Activated B cell treated with CpG ODN at 0.5 μM for 24 hours (primary cell): ENCODE measurements at places on chromosomes 6 and 20.

DNA sequence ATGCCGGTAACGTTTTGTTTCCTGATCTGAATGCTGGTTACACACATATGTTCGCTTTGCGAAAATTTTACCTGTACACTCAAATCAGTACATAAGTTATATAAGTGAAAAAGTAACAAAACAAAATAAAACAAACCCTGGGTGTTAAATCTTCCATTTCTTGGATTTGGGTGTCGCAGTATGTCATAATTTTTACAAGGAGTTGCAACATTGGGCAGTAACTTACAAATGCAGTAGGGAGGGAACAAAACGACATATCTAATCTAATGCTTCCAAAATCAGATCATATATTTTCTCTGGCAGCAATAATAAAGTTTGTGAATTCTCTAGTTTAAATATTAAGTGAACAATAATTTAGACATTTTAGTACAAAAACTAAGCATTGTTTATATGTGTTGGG, 25.2 kb downstream of the SNX14 start:
- DNase-seq = no peak

GRCh38 chr6:26431258-26432172, 8.8 kb upstream of the BTN3A3 start:
- no peak for DNase-seq

DNA sequence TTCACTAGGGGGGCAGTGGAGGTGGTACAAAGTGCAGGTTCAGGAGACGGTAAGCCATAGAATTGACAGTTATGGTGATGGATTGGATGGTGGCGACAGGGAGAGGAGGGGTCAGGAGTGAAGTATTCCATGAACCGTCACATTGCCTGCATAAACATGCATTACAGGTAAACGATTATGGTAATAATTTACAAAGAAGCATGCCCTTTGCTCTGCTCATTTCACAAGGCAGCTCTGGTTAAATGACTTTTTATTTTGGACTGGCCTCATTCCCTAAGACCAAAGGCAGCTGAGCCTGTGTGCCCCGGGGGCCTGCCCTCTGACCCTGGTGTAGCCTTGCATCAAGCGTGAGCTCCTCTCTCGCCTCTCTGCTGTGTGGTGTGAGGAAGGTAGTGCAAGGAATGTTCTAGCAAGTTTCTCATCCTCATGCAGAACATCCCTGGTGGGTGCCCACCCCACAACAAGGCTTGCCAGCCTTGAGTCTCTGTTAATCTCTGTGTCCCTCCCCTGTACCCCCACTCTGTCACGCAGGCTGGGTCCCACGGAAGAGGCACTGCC, 59.0 kb downstream of the PPP1R14C start:
- no peak for DNase-seq

DNA sequence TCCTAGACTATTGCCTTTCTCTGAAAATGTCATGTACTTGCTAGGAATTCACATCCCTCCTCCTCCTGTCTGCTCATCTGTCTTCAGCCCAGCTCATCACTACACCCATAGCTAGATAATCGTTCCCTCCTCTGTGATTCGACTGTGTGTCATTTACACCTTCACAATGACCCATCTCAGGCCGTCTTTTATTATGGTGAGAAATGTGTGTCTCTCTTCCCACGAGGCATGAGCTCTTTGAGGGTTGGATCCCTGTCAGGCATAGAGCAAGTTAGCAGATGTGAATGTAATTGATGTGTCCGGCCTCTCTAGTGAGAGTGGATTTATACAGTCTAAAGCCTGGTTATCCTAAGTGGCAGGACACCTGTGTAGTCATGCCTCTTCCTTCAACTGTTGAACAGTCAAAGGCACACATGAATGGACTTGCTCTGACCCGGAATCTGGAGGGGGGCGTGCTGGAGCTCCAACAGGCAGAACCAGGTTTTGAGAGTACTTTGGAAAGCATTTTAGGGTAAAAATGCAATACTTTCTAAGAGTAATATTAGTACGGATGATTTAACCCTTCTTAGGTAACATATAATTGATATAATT, 182.1 kb downstream of the UTRN start:
- DNase-seq = no peak

- no peak for DNase-seq
Measured at GRCh38 chr20:41055679-41056078, 27.1 kb downstream of the TOP1 start.

DNA sequence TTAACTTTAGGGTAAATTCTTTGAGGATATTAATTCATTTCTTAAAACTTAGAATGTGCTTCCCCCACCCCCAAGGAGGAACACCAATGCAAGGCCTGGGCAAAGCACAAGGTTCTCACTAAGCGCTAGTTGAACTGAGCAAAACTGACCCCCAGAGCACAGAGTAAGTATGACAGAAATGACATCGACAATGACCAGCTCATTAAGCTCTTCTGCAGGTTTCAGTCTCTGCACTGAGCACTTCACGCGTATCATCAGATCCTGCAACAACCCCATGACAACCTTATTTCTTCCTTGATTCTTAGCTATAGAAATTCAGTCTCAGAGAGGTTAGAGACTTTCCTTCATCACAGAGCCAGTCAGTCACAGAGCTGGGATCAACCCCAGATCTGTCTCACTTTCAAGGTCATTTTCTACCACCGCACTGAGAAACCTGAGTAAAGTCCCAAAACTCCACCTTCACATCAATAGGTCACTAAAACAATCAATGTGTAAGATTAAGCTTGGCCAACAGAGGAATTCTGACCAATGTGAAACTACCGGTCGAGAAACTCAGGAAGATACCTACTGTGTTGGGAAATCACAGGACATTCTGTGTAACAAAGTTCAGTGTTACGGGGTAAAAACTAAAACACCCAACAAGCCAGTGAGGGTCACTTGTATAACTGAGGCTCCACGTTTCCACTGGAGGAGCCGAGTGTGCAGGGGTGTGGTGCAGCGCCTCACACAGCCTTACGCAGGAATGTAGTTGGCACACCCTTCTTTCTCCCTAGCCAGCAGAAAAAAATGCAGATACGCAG, 129.0 kb upstream of the FOXQ1 start:
- no peak for DNase-seq

- DNase-seq = no peak
Measured at GRCh38 chr6:139597771-139598755, 223.6 kb upstream of the CITED2 start.

GRCh38 chr6:95365454-95365853, 211.9 kb upstream of the MANEA start:
- DNase-seq = no peak

- DNase-seq = no peak
Measured at GRCh38 chr6:52576392-52577021, 353 bp downstream of the TRAM2 start.

GRCh38 chr6:167150941-167151549, 6.7 kb downstream of the GPR31 start:
- no peak for DNase-seq

GRCh38 chr20:8648466-8648865, 420.4 kb upstream of the PLCB4 start:
- DNase-seq = no peak

DNA sequence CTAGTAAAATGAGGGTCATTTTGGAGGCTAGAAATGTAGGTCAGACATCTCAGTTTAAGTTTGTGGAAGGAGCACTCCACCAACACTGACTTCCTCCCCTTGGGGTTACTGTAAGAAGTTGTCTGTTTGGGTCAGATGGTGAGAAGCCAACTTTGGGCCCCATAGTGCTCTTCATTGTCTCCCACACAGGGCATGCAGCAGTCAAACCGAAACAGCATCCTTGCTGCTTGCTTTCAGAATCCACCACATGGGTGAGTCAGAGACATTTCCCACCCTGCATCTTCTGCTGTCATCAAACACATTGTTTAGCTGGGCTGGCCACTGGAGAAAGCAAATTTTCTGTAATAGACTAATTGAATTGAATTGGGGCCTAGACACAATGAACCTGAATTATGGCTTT, 16.8 kb downstream of the IL17F start:
- DNase-seq = no peak

DNA sequence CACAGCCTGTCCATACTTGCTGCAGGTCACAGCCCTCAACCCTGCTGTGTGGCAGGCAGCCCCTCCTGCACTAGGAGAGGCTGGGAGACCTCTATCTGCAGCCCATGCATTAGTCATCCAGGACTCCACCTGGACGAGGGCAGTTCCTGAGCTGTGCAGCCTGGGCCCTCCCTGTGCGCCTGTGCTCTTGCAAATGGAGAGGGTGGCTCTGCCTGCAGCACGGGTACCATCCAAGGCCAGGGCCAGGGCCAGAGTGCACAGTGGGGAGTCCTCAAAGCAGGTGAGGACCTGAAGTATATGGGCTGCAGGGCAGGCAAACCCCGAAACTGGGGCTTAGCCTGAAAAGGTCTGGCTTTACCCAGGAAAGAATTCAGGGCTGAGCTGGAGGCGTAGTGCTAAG, 89.8 kb upstream of the PHACTR3 start:
- no peak for DNase-seq

- no peak for DNase-seq
Measured at GRCh38 chr6:108764580-108764950, 83.7 kb upstream of the ARMC2 start.

- no peak for DNase-seq
Measured at GRCh38 chr6:52596371-52597028, 19.6 kb upstream of the TRAM2 start.

GRCh38 chr20:41478026-41478425, 111.4 kb upstream of the EMILIN3 start:
- DNase-seq = no peak

DNA sequence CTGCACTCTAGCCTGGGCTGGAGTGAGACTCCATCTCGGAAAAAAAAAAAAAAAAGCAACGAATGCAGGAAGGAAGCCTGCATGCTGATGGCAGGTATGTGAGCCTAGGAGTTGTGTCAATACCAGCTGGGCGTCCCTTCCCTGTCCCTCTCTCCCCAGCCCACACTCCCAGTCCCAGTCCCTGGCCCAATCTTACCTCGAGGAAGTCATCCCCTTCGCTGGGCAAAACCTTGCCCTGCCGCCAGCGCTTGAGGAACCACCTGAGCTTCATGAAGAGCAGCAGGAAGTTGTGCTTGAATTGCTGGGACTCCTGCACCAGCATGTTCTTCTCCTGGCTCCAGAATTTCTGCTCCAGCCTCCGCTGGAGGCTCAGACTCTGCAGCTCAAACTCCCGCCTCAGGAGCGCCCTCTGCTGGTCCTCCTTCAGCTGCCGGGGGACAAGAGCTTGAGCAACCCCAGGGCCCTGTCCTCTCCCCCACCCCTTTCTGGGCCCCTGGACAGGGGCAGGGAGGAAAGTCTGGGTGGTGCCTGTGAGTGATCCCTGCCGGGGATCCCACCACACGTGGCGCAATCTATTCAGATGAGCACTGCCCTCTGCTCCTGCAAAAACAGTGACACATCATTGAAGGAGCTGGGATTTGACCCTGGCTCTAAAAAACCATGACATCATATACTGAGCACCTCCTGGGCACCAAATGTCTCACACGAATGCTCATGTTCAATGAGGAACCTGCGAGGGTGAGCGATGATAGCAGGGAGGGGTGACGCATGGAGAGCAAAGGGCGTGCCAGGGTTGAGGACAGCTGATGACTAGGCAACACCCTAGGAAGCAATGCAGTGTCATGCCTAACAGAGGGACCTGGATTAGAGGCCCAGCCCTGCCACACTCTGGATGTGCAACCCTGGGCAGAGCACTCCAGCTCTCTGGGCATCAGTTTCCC, 35.0 kb upstream of the DSN1 start:
- DNase-seq = peak; percentile 62

- no peak for DNase-seq
Measured at GRCh38 chr6:126738146-126738545, 380.3 kb upstream of the RSPO3 start.

DNA sequence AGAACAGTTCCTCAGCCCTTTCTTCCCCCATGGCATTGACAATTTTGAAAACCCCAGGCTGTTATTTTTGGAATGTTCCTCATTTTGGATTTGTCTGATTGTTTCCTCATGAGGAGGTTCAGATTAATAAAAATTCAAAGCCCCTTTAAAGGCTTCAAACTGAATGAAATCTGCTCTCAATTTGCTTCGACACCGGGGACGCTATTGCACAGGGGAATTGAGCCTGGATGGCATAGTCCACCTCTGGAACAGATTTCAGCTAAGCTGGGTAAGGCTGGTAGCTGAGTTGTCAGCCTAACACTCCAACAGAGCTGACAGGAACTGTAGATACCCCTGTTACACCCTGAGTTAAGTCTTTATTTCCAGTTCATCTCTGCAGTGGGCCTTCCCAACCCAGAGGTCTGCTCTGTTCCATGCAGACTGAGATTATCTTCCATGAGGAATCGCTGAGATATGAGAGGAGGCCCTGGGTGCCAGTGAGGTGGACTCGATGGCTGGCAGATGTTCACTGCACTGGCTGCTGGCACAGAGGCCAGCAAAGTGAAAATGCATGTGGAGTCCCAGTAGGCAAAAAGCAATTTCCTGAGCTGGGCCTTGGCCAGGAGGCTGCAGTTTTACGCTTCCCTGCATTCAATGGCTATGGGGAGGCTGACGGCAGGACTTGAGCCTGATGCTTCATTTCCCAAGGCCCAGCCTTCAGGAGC, 73.3 kb upstream of the PAX1 start:
- no peak for DNase-seq

GRCh38 chr6:36104836-36105235, 25.5 kb upstream of the MAPK13 start:
- DNase-seq = no peak

GRCh38 chr20:11726026-11726425, 191.7 kb upstream of the BTBD3 start:
- DNase-seq = no peak

DNA sequence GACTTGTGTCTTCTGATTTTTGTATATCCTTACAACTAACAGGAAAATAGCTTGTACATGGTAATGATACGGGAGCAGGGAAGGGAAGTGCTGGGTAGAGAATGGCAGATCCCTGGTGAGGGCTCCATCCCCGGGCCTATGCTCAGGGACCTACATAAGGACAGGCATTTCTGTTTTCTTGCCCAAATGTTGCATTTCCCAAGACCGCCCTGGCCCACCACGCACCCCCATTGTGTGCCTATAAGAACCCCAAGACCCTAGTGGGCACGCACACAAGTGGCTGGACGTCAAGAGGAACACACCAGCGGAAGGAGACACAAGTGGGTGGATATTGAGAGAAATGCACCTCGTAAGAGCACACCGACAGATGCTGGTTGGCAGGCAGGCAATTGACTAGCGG, 616.3 kb upstream of the MAN1A1 start:
- no peak for DNase-seq

DNA sequence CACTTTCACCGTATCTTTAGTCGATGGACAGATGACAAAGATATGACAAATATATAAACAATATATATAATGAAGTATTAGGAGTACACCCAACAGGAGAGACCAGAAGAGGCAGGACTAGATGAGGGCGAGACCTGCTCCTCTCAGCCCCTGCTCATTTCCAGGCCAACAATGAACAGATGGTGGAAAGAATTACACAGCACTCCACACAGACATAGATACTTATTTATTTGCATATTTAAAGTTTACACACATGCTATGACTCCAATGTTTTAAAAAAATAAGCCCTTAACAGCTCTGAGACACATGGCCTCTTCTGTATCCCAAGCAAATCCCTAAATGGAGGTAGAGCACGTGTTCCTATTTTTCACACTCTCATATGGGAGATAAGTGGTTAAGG, 10.4 kb downstream of the FAM210B start:
- DNase-seq = no peak
